ENCODE measurements at places on chromosomes 1 and 21.
A peak's percentile ranks its signal among the peaks of the same experiment; 100 is the strongest.

GRCh38 chr1:164602101-164602422 lies 43.1 kb downstream of the PBX1 start:
- no peak for DNase-seq

DNA sequence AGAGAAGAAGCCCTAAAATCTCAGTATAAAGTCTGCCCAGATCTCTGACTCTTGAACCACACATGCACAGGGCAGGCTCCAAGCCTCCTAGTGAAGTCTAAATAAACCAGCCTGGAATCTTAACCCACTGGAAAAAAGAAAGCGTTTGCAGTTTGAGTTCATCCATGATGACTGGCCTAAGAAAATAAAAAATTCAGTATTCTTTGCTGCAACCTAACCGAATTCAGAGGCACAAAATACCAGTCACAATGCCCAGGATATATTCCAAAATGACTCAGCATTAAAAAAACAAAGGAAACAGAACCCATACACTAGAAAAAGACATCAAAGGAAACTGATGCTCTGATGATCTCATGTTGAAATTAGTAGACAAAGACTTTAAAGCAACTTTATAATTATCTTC lies 269.2 kb downstream of the SDCCAG8 start:
- DNase-seq = no peak

DNA sequence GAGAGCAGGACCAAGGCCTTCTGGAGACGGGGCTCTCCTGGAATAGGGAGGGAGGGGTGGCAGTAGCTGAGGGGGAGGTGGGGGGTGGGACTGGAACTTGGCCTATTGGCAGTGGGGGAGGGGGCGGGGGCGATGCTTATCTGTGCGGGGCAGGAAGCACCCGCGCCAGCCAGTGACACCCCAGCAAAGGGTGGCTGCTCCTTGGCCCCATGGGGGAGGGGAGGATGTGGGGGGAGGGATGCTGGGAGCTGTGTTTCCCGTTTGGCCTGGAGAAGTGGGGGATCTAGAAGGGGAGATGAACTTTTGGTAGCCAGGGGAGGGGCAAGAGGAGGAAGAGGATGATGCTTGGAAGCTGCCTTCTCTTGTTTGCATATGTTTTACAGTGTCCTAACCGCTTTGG lies 11.0 kb downstream of the ZBTB7B start:
- DNase-seq = no peak

- DNase-seq = no peak
Measured at GRCh38 chr1:52153010-52153409, 11.1 kb downstream of the ZFYVE9 start.

- no peak for DNase-seq
Measured at GRCh38 chr1:53851571-53852285, 13.6 kb upstream of the NDC1 start.

DNA sequence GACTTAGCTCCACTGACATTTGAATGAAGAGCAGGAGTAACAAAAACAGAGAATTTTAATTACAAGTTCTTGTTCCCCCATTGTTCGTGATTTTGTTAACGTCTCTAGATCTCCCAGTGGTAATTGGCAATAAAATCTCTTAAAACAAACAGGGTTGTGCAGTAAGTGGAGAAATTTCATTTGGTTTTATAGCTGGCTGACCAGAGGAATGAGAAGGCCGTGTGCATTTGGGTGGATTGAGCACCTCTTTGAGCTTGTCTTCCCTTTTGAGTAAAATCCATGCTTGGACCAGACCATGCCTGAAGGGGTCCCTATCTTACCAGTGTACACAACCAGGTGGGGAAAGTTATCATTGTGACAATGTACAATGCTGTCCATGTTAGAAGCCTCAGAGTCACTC lies 137.8 kb downstream of the HIVEP3 start:
- no peak for DNase-seq

- no peak for DNase-seq
Measured at GRCh38 chr1:227914801-227915563, 32.8 kb downstream of the WNT9A start.

- peak; percentile 11 for DNase-seq
Measured at GRCh38 chr1:82775406-82776000, 974.8 kb downstream of the ADGRL2 start.

- no peak for DNase-seq
Measured at GRCh38 chr1:44634606-44635189, 39.6 kb downstream of the TMEM53 start.

DNA sequence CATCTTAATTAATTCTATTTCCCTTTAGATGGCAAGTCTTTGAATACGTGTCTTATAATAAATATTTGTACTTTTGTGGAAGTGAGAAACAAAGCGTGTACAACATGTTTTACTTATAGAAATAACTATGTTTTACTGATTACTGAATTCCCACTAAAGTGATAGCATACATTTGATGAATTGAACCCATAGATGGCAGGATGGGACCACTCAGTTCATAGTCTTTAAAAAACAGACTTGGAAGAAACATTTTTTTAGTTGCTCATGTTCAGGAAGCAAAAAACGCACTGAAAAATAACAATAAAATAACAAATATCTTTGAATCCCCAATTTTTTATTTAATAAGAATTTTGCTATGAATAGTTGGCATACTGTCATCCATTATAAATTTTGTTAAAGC lies 507.1 kb upstream of the ZRANB2 start:
- DNase-seq = no peak

- DNase-seq = no peak
Measured at GRCh38 chr21:32094804-32095203, 184.0 kb downstream of the MIS18A start.

GRCh38 chr1:24459551-24460266 lies 42.9 kb upstream of the RCAN3 start:
- no peak for DNase-seq

- DNase-seq = no peak
Measured at GRCh38 chr1:114710360-114710759, 6.2 kb downstream of the NRAS start.

DNA sequence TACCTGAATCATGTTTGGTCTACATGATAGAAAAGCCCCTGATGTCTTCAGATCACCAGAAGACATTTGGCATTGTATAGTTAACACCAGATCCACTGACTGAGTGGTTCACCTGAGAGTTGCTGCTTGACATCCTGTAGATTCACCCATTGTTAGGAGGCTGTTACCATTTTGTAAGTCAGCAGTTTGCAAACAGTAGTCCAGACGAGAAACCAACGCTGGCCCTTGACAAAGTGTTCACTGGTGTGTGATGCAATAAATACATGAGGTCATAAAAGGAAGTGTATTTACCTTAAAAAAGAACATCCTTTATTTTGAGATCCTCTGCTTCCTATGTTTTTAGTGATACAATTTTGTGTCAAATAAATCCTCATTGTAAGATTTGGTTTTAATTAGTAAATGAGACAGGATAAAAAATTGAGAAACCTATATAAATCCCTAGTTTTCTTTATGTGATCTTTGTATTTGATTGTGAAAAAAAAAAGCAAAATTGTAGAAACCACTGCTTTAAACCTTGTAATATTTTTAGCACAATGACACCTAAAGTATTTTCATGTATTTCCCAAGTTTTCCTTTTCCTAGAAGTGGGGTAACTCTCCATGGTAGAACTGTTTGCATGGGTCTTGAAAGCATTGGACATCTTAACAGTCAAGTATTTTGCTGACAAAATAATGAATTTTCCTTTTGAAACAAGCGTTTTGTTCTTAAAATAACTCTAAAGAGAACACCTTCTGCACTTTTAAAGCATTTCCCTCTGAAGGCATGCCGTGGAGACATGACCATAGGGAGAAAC lies 204.3 kb downstream of the FGGY start:
- no peak for DNase-seq

DNA sequence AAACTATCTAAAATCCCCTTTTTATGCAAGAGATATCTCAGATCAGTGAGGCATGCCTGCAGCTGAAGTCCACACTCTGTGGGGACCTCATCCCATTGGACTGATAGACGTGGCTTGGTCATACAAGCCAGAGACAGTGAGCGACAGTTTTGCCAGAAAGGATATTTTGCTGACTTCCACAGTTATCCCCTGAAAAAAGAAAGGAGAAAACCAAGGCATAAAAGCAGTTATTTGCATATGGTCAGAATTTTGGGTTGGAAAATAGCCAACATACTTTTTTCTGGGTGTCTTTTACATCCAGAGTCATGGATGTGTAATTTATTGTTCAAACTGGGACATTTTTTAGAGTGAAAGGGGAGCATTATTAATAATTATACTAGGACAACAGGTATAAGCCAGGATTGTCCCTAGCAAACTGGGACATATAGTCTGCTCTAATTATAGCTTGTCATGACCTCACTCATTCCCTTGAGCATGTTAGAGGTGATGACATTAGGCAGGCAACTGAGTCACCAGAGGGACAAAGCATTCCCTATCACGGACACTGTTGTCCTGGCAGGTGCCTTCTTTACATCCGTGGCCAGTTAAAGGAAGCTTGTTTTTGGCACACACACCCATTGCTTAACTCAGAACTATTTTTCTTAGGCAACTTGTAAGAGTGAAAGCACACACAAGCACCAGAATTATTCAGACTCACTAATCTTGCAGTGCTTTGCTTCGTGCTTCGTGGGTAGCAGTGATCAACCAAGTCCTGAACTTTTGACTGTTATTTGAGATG lies 65.5 kb downstream of the PRRX1 start:
- no peak for DNase-seq
